ENCODE measurements at places on chromosomes 3 and 15.

GRCh38 chr15:62067448-62068044 is 769 bp downstream of the C2CD4A start:
- no peak for DNase-seq

- no peak for DNase-seq
These were observed 10.8 kb downstream of the ITGA11 start for GRCh38 chr15:68421115-68421551.

DNA sequence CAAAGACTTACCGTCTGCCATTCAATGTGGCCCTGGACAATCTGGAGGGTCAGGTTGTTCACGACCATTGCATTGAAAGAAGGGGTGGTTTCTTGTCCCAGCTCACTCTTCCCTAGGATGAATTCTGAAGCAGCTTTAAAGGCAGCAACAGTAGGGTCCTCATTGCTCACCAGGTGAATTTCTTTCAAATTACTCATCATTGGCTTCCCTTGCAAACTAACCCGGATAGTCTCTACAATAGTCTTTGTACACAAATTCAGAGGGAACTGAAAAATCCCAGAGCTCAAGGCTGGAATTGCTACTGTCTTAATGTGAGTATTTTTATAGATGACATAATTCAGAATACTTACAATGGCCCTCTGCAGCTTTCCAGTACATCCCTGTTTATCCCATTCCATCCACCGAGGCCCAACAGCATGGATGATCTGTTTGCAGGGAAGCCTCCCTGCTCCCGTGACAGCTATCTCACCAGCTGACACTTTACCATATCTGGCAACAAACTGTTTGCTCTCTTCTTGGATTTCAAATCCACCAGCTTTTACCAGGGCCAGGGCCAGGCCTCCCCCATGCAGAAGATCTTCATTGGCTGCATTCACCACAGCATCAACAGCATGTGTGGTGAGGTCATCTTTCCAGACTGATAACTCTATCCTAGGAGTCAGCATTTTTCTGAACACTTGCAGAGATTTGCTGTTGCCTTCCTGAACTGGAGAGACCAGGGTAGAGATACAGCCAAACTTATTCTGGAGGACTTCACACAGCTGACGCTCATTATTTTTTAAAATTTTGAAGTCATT is 8.6 kb downstream of the PARP9 start:
- no peak for DNase-seq

DNA sequence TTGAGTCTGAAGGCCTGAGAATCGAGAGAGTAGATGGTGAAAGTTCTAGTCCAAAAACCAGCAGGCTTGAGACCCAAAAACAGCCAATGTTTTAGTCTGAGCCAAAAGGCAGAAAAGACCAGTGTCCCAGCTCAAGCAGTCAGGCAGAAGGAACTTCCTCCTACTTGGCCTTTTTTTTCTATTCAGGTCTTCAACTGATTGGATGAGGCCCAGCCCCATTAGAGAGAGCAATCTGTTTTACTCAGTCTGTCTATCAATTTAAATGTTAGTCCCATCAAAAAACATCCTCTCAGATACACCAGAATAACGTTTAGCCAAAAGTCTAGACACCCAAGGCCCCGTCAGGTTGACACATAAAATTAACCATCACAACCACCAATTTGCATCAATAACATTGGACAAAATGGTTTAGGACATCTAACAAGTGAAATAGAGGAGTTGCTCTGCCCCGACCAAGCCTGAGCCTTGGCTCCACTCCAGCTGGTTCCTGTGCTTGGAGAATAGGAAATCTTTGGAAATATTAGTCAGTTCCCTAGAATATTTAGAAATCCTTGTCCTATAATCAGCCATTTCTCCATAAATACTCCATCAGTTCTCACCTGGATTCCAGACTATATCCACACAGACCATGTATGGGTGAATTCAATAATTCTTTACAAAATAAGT is 51.4 kb upstream of the LIPC start:
- no peak for DNase-seq

DNA sequence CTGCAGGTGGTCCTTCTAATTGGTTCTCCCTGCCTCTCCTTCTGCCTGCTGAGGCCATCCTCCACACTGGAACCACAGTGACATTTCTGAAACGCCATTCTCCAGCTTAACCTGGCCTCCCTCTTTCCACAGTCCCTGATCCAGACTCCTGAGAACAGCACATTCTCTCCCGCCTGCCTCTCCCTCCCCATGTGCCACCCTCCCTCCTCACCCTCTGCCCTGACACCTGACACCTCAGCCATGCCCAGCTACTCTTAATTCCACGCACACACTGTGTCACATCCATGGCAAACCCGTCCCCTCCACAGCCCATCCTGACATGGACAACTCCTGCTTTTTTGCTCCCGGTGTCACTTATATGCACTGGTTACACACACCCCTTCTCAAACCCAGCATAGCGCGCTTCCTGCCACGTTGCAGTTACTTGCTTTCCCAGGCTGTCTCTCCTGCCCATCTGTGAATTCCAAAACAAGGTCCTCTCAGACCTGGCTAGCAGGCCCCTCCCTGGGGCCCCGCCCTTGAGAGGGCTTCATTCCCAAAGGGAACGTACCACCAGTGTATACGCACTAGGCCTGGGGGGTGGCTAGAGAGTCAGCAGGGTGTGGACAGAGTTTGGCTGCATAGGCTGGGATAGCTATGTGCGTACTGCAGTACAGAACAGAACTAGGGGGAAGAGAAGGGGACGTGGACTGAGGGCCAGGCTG is 92.7 kb upstream of the BLM start:
- no peak for DNase-seq

All from omental fat pad (tissue), 4 donors.